ENCODE measurements at places on chromosomes 7 and 10. TPM values are rescaled to one million over a fixed set of nuclear protein-coding genes. Genes with fewer than 3 reads are reported as not detected.
A peak's percentile ranks its signal among the peaks of the same experiment; 100 is the strongest.

The CPXM2 gene
- total RNA-seq: 5.3 TPM

The CALHM2 gene
- total RNA-seq: 2.7 TPM

The IFRD1 gene
- total RNA-seq: 73.6 TPM

The HACD1 gene
- total RNA-seq: 34.1 TPM

DNA sequence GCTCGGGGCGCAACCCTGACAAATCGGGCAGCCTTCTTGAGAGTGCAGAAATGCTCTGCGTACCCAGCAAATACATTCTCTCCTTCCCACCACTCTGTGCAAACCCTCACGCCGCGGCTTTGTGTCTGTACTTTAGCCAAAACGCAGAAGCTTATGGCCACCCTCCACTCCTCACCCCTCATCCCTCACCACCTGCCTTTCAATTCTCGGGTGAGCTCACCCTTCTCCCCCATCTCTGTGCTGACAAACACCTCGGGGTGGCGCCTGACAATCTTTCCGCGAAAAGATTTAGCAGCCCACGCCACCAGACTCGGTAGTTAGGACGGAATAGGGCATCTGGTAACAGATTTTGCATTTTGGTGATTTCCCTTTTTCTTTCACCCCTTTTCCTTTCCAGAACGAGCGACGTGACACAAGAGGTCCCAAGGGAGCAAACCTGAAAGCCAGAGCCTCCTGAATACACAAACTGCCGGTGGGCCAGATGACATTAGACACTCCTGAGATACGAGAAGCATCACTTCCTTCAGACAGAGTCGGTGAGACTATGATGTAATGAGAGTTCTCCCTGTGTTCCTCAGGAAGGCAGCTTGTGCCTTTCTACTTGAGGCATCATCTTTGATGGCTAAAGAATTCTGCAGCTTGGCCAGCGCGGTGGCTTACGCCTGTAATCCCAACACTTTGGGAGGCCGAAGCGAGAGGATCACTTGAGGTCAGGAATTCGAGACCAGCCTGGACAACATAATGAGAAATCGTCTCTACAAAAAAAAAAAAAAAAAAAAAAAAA lies 671 bp upstream of the ATAD1 start:
- peak overlapping the region; percentile 81 for H3K27ac ChIP-seq
- no peaks in the 10 kb centered on the region for H3K27me3 ChIP-seq
- DNase-seq: peak; percentile 71
- H3K4me3 ChIP-seq: peak overlapping the region; percentile 86

DNA sequence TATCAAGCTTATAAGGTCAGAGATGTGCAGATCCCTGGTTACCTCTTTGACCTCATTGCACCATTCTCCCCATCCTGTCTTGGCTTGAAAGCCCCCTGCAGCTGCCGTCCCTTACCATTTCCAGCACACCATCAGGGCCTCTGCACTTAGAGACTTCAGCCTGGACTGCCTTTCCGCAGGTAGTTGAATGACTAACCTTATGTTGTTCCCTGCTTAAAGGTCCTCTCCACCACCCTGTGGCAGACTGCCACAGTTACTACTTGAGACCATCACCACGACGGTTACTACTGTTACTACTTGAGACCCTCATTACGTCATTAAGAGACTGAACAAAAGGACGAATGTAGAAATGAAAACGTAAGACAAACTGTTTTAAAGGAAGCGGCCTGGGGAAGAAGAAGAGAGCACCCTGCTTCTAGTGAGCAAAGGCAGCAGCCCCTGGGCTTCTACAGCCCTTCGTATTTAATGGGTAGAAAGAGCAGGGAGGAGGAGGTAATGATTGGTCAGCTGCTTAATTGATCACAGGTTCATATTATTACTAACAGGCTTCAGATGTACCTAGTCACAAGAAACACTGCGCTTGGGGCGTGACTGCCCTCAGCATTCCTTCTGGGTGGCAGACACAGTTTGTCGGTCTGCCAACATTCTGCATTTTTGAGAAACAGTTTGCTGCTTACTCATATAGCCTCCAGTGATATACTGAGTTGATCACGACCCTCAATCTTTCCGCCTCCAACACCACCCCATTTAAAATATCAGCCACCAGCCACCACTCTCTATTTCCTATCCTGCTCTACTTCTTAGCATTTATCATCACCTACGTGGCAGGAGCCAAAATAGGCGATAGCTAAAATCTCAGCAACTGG lies 74.1 kb upstream of the PARD3 start:
- H3K4me3 ChIP-seq: no peak overlapping the region
- no peaks in the 10 kb centered on the region for H3K27me3 ChIP-seq
- no peak for DNase-seq
- H3K27ac ChIP-seq: no peak overlapping the region

GRCh38 chr10:119120413-119120867 lies 16.5 kb downstream of the DENND10 start:
- no peaks in the 10 kb centered on the region for H3K27me3 ChIP-seq
- DNase-seq: no peak
- peaks cover 27% of the 10 kb centered on the region for H3K36me3 ChIP-seq
- no peaks in the 10 kb centered on the region for H3K4me1 ChIP-seq
- no peak overlapping the region for H3K27ac ChIP-seq

- no peak overlapping the region for H3K4me3 ChIP-seq
- H3K27me3 ChIP-seq: no peaks in the 10 kb centered on the region
- no peak overlapping the region for H3K27ac ChIP-seq
- H3K4me1 ChIP-seq: no peaks in the 10 kb centered on the region
- no peak for DNase-seq
Observed at GRCh38 chr7:5457245-5457735, 33.7 kb upstream of the TNRC18 start.

DNA sequence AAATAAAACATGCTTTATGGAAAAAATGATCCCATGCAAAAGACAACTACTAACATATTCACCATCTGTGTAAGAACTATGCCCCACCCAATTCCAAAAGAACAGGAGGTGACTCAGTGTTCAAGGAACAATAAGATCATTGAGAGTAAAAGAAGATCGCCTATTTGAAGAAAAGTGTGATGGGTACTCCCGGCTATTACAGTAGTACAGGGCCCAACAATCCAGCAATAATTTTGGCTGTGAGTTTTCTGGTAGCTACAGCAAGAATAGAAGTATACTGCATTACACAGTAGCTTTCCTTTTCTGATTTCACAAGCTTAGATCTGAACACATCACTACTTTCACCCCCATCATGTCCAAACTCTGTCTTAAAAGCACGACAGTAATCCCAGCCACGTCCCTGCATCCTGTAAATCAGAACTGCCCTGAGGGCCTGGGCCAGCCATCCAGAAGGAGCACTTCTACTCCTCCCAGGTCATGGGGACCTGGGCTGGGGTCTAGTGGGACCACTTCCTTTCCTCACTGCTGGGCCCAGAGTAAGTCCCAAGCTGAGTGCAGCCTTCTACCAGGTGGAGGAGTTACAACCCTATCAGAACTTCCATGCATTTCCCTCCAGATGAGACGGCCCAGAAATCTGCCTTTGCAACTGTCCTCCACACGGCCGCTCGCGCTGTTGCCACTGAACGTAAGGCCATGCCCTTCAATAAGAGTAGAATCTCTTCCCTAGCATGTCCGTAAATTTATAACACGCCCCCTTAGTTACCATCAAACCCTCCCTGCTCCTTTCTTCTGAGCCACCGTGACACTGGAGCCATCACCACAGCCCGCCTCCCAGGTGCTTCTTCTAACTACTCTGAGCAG lies 7.9 kb downstream of the ESYT2 start:
- H3K27me3 ChIP-seq: no peaks in the 10 kb centered on the region
- H3K27ac ChIP-seq: no peak overlapping the region
- H3K4me3 ChIP-seq: no peak overlapping the region
- no peak for DNase-seq
- H3K4me1 ChIP-seq: peaks cover 21% of the 10 kb centered on the region

- no peak overlapping the region for H3K4me3 ChIP-seq
- H3K36me3 ChIP-seq: no peaks in the 10 kb centered on the region
- peak; percentile 13 for DNase-seq
- no peaks in the 10 kb centered on the region for H3K4me1 ChIP-seq
- no peak overlapping the region for H3K27ac ChIP-seq
Observed at GRCh38 chr7:115293628-115294240, 371.8 kb downstream of the MDFIC start.

GRCh38 chr7:148915211-148915610 lies 31.1 kb upstream of the EZH2 start:
- DNase-seq: no peak
- no peaks in the 10 kb centered on the region for H3K4me1 ChIP-seq
- no peak overlapping the region for H3K27ac ChIP-seq
